Cardiac septum (tissue), 1 donor: ENCODE measurements at places on chromosomes 13 and 19. TPM values are rescaled to one million over a fixed set of nuclear protein-coding genes. Genes with fewer than 3 reads are reported as not detected.

Gene FXYD1
- 613 TPM for total RNA-seq

Gene KASH5
- not detected for total RNA-seq

Gene ZNF547
- 4.0 TPM for total RNA-seq

Gene GARIN5B
- total RNA-seq: not detected

Gene SHANK1
- total RNA-seq: 1.3 TPM

Gene ACP7
- total RNA-seq: not detected

Gene USHBP1
- total RNA-seq: 4.7 TPM

Gene ELSPBP1
- total RNA-seq: not detected

- no peak for DNase-seq
Measured at GRCh38 chr19:27901078-27901477, 1311.9 kb downstream of the UQCRFS1 start.

DNA sequence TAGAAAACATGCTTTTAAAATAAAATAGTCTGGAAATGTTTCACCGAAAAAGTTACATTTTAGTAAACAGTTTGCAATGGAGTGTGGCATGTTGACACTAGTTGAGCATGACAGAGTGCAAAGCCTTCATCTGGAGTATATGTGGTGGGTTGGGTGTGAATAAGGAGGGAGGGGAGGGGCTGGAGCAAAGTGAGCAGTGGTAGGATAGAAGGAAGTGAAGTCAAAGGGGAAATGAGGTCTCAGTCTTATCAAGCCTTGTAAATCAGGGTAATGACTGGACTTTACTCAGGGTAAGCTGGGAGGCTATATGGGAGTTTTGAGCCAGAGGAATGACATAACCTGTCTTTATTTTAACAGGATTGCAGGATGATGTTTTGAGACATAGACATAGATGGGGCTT is 222.8 kb downstream of the PCDH20 start:
- no peak for DNase-seq

- DNase-seq: peak; percentile 75
Measured at GRCh38 chr19:46355234-46356148, 8.6 kb downstream of the PPP5C start.

GRCh38 chr13:29105779-29106178 is 285.6 kb downstream of the MTUS2 start:
- DNase-seq: no peak

DNA sequence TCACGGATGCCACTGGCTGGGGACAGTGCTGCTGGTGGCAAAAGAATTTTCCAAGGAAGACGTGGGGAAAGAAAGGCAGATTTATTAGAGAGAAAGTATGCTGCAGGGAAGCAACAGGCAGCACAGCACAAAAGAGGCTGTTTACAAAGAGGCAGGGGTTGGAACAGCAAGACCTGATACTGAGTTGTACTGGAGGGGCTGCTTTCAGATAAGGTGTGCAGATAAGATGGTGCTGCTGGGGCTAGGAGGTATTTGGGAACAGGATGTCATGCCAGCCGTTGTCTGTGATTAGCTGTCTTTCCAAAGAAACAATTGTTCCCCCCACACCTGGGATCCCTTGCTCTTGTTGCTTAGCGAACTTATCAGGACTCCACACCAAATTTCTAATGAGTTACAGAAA is 2023.3 kb upstream of the PCDH20 start:
- DNase-seq: no peak

- no peak for DNase-seq
Measured at GRCh38 chr13:76929851-76930374, 18.4 kb upstream of the ACOD1 start.

GRCh38 chr19:38216785-38217641 is 7.0 kb downstream of the DPF1 start:
- DNase-seq: no peak

GRCh38 chr13:79480954-79481684 is at the start of gene NDFIP2:
TSS of gene NDFIP2 (plus strand) at chr13:79481155. CDS start at chr13:79481204, 49 bp downstream.
- peak; percentile 91 for DNase-seq

DNA sequence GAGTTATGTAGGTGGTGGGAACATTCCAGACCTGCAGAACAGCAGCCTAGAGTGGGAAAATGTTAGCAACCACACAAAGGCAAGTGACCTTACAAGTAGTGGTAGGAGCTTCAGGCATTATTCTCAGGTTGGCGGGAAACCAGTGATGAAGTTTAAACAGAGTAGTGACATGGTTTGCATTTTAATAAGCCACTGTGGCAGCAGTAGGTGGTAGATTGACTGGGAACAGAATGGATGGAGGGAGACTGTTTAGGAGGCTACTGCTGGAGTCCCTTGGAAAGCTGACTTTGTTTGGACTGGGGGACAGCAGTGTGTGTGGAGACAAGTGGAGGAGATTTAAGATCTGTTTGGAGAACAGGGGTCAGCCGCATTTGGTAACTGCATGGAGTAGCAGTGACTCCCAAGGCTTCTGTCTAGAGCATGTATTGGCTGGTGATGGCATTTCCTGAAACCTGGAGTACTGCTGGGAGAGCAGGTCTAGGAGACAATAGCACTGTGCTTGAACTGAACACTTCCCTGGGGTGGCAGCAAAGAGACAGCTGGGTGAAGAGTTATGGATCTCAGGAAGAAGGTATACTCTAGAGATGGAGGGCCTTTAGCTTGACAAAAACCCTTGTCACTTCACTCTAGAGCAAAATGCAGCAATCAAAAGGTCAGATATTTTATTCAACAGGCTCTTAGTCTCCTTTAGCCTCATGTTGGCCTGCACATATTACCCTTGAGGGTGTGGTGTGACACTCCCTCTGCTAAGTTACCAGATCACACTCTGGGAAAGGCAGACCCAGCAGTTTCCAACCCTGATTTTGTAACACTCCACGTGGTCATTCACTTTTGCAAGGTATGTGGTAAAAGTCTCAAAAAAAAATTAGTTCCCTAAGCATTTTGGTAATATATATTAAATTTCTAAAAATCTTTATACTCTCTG is 70.3 kb downstream of the DHRS12 start:
- no peak for DNase-seq

- no peak for DNase-seq
Measured at GRCh38 chr13:95002126-95002525, 289.8 kb upstream of the SOX21 start.

GRCh38 chr13:113947311-113948033 is 26.4 kb downstream of the C13orf46 start:
- no peak for DNase-seq

- DNase-seq: peak; percentile 79
Measured at GRCh38 chr13:50080911-50081678, 65.9 kb downstream of the KCNRG start.

- DNase-seq: no peak
Measured at GRCh38 chr19:4423416-4424126, 21.1 kb downstream of the CHAF1A start.

- DNase-seq: no peak
Measured at GRCh38 chr13:45162821-45163220, 38.0 kb downstream of the KCTD4 start.

DNA sequence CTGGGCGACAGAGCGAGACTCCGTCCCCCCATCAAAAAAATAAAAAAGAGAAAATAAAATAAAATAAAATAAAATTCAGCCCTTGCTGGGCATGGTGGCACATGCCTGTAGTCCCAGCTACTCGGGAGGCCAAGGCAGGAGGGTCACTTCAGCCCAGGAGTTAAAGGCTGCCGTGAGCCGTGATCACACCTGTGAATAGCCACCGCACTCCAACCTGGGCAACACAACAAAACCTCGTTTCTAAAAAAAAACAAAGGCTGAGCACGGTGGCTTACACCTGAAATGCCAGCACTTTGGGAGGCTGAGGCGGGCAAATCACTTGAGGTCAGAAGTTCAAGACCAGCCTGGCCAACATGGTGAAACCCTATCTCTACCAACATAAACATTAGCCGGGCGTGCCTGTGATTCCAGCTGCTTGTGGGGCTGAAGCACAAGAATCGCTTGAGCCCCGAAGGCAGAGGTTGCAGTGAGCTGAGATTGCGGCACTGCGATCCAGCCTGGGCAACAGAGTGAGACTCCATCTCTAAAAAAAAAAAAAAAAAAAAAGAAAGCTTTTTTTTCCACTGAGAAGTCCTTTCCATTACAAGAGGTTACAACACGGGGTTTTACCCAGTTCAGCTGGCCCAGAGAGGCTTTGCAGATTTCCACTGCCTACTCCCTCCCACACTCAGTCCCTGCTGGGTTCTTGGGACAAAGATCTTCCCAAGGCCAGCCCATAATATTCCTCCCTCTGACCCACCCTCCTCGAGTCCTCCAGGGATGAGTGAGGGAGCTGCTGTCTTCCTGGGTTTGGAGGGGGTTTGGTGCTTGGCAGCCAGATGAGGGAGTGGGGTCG is 6.4 kb downstream of the ANGPTL4 start:
- DNase-seq: no peak

GRCh38 chr19:29479941-29480340 is 45.9 kb upstream of the VSTM2B start:
- DNase-seq: no peak

- peak; percentile 78 for DNase-seq
Measured at GRCh38 chr19:35462476-35462953, 14.5 kb downstream of the FFAR2 start.

- DNase-seq: no peak
Measured at GRCh38 chr13:59706101-59706976, 457.4 kb downstream of the DIAPH3 start.
